ENCODE measurements at places on chromosomes 7 and 10. TPM values are rescaled to one million over a fixed set of nuclear protein-coding genes. Genes with fewer than 3 reads are reported as not detected.

GRCh38 chr10:91653219-91653870 lies 20.5 kb upstream of the PPP1R3C start:
- H3K36me3 ChIP-seq = no peaks in the 10 kb centered on the region
- H3K27ac ChIP-seq = no peak overlapping the region
- DNase-seq = no peak
- H3K27me3 ChIP-seq = no peaks in the 10 kb centered on the region

DNA sequence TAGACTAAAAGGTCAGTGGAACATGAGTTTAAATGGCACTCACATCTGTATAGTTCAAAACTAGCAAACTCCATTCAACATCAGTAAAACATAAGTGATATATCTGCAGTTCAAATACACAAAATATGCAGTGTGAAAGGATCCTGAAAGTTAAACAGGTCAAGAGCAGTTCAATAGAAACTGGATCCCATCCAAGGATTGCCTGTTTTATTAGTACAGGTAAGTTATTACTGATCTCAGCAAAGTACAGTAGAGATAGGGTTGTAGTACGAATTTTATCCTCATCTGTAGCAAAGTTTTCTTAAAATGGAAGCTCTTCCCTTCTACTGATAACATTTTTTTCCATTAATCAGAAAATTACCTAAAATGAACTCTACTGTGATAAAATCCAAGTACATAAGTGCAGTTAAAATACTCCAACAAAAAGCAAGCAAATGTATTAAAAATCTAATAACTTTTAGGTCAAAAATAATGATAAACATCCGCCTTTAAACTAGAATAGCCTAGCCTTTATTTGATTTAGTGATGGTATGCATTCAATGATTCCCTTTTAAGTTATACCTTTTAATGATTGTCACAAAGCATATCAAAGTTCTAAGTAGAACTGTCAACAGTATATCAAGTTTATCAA lies 2.2 kb downstream of the ZNF800 start:
- H3K27me3 ChIP-seq = no peaks in the 10 kb centered on the region
- DNase-seq = no peak
- H3K4me1 ChIP-seq = peaks cover 25% of the 10 kb centered on the region
- no peak overlapping the region for H3K27ac ChIP-seq
- no peak overlapping the region for H3K4me3 ChIP-seq
- H3K36me3 ChIP-seq = no peaks in the 10 kb centered on the region

GRCh38 chr10:35700487-35700882 lies 58.4 kb upstream of the FZD8 start:
- no peaks in the 10 kb centered on the region for H3K36me3 ChIP-seq
- H3K4me3 ChIP-seq = no peak overlapping the region
- peaks cover 10% of the 10 kb centered on the region for H3K4me1 ChIP-seq
- H3K27ac ChIP-seq = no peak overlapping the region
- no peak for DNase-seq

GRCh38 chr10:133373174-133374090 lies at the start of gene ECHS1:
Gene ECHS1, minus strand, starts transcription at chr10:133373354. Its CDS starts 21 bp downstream, at chr10:133373333.
- DNase-seq = peak; percentile 98
- peak within 1 kb of the TSS; percentile 90 for H3K4me3 ChIP-seq
- peaks cover 30% of the 10 kb centered on the region for H3K4me1 ChIP-seq
- H3K27ac ChIP-seq = peak within 1 kb of the TSS; percentile 90
- H3K36me3 ChIP-seq = peaks cover 5% of the 10 kb centered on the region
- H3K27me3 ChIP-seq = no peaks in the 10 kb centered on the region

GRCh38 chr10:122911889-122912484 lies 1.6 kb downstream of the FAM24A start:
- no peak overlapping the region for H3K27ac ChIP-seq
- no peak overlapping the region for H3K4me3 ChIP-seq
- peak; percentile 44 for DNase-seq
- no peaks in the 10 kb centered on the region for H3K36me3 ChIP-seq
- H3K27me3 ChIP-seq = no peaks in the 10 kb centered on the region

DNA sequence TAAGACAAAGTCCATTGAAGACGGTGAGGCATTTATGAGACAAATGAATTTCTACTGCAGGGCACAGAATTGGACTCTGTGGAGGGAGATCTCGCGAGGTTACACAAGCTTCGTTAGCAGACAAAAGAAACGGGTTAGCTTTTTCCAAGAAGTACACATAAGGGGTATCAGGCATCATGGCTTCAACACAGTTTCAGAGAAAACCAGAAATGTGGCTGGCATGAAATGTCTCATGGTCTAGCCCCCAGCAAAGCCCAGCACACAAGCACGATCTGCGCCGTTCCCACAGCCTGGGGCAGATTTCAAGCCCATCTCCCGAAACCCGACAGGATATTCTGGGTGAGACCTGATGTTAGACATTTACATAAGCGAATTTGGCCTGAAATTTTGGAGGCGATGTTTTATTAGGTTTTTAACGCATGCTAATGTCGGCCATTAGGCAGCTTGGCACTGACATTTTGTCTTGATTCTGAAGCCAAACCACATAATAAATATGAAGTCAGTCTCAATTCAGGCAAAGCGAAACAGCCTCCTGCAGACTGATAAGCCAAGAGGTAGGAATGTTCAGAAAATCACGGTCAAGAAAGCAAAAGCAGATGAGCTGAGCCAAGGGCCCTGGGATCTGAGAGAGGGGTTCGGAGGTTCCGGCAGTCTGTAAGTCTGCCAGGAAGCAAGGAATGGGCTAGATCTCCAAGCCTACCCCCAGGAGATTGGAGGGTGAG lies 240.5 kb downstream of the PRPF18 start:
- no peaks in the 10 kb centered on the region for H3K27me3 ChIP-seq
- H3K36me3 ChIP-seq = no peaks in the 10 kb centered on the region
- H3K27ac ChIP-seq = no peak overlapping the region
- no peak overlapping the region for H3K4me3 ChIP-seq
- H3K4me1 ChIP-seq = no peaks in the 10 kb centered on the region

DNA sequence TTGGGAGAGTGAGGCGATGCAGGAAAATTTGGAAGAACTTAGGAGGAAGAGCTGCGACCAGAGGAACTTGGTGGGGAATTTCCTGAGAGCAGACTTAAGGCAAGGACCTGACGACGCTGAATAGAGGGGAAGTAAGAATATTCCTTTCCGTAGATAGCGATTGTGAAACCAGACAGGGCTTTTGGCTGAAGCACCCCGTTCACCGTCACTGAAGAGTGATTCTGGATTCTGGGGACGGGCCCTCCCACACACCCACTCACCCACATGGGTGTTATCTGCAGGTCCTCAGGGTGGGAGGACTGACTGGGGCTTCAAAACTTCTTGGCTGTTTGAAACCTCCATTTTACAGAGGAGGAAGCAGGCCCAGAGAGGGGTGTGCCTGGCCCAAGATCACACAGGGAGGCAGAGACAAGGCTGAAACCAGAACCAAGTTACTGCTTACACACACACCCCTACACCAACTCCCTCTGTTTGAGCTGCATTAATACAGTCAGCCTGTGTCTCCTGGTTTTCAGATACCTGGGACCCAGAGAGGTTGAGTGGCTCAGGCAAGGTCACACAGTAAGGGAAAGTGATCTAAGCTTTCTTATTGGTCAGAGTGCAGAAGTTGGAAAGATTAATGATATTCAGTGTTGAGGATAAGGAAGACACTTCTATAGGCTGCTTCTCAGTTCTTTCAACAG lies 37.2 kb upstream of the CDH23 start:
- H3K27me3 ChIP-seq = no peaks in the 10 kb centered on the region
- H3K4me1 ChIP-seq = no peaks in the 10 kb centered on the region
- DNase-seq = peak; percentile 58
- H3K36me3 ChIP-seq = no peaks in the 10 kb centered on the region
- H3K4me3 ChIP-seq = no peak overlapping the region

DNA sequence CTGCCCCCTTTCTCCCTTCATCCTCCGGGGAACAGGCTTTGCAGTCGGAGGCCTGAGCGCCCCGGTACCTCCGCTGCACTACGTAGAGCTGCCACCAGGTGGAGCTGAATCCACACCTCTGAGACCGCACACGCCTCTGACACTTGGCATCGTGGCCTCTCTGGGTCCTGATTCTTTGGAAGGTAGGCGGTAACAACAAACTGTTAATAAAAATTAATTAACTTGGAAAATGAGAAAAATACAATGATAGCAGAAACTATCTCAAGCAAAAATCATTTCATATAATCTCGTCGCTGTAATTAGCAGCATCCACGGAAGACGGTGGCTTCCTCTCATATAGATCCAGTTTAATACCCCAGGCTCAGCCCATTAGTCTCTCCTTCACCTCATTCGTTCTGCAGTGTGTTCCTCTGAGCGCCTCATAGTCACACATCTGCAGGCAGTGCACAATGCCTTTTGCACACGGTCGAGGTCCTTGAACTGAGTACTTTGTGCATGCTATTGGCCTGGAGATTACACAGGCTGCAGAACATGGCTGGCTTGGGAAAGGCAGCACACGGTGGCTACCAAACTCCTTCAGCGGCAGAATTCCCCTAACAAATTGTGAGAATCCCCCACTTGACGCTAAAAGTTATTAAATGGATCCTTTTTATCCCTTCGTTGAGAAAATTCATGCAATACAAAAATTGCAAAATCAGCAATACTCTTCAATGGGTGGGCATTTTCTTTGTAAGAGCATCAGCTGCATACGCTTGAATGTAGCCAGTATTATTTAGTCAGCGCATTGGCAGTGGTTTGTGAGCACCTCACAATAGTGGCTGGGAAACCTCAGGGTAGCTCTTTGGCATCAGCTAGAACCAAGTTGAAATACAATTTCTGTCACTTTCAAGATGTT lies 18.7 kb downstream of the OR9A2 start:
- no peaks in the 10 kb centered on the region for H3K36me3 ChIP-seq
- no peak overlapping the region for H3K27ac ChIP-seq
- H3K27me3 ChIP-seq = no peaks in the 10 kb centered on the region
- peak; percentile 87 for DNase-seq
- H3K4me3 ChIP-seq = no peak overlapping the region

GRCh38 chr7:82729172-82730030 lies 285.8 kb upstream of the CACNA2D1 start:
- no peaks in the 10 kb centered on the region for H3K4me1 ChIP-seq
- no peak overlapping the region for H3K4me3 ChIP-seq
- no peak overlapping the region for H3K27ac ChIP-seq

GRCh38 chr7:2701832-2702593 lies 14.0 kb downstream of the AMZ1 start:
- no peaks in the 10 kb centered on the region for H3K4me1 ChIP-seq
- H3K27me3 ChIP-seq = no peaks in the 10 kb centered on the region
- no peak for DNase-seq

DNA sequence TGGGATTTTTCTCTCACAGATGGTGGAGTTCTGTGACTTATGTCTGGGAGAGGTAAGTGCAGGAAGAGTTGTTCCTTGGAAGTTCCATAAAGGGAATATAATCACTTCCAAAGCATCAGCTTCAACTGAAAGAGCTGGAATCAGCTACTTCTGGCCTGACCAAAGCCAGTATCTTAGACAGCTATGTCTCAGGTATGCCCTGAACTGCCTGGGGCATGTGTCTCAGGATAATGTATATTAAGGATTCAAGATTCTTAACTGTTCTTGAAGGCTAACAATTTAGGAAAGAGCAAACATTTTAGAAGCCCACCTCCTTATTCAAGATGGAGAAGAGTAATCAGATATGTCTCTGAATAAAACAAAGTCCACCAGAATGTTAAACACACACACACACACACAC lies 12.4 kb upstream of the NOBOX start:
- H3K4me1 ChIP-seq = no peaks in the 10 kb centered on the region
- H3K36me3 ChIP-seq = no peaks in the 10 kb centered on the region
- H3K27me3 ChIP-seq = no peaks in the 10 kb centered on the region
- no peak overlapping the region for H3K4me3 ChIP-seq
- no peak for DNase-seq

- DNase-seq = no peak
- H3K27me3 ChIP-seq = no peaks in the 10 kb centered on the region
- H3K4me3 ChIP-seq = no peak overlapping the region
- no peaks in the 10 kb centered on the region for H3K36me3 ChIP-seq
- H3K27ac ChIP-seq = no peak overlapping the region
Observed at GRCh38 chr10:123643315-123643714, 22.8 kb upstream of the GPR26 start.

GRCh38 chr7:135716677-135717238 lies 11.2 kb downstream of the SLC13A4 start:
- no peak overlapping the region for H3K4me3 ChIP-seq
- H3K36me3 ChIP-seq = no peaks in the 10 kb centered on the region
- H3K27ac ChIP-seq = no peak overlapping the region
- no peaks in the 10 kb centered on the region for H3K27me3 ChIP-seq

DNA sequence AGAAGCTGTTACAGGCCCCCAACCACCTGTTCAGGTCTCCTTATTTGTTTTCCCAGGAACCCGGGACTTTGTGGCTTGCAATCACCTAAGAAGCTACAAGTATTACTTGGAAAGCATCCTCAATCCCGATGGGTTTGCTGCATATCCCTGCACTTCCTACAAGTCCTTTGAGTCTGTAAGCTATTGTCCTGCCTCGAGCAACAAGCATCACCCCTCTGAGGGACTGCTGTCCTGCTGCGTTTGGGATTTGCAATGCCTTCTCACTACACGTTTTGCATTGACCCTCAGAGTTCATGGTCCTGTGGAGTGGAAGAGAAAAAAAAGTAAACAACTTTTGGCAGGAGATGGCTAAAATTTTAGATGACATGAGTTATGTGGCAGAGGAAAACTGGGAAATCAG lies 9.2 kb downstream of the PNLIPRP1 start:
- peak overlapping the region; percentile 37 for H3K27ac ChIP-seq
- no peak for DNase-seq
- H3K4me3 ChIP-seq = no peak overlapping the region
- H3K36me3 ChIP-seq = peaks cover 10% of the 10 kb centered on the region
- H3K4me1 ChIP-seq = peaks cover 61% of the 10 kb centered on the region

- H3K4me1 ChIP-seq = peaks cover 25% of the 10 kb centered on the region
- H3K36me3 ChIP-seq = no peaks in the 10 kb centered on the region
- H3K27ac ChIP-seq = no peak overlapping the region
- DNase-seq = no peak
- no peaks in the 10 kb centered on the region for H3K27me3 ChIP-seq
Observed at GRCh38 chr7:112069879-112070321, 136.3 kb downstream of the DOCK4 start.

DNA sequence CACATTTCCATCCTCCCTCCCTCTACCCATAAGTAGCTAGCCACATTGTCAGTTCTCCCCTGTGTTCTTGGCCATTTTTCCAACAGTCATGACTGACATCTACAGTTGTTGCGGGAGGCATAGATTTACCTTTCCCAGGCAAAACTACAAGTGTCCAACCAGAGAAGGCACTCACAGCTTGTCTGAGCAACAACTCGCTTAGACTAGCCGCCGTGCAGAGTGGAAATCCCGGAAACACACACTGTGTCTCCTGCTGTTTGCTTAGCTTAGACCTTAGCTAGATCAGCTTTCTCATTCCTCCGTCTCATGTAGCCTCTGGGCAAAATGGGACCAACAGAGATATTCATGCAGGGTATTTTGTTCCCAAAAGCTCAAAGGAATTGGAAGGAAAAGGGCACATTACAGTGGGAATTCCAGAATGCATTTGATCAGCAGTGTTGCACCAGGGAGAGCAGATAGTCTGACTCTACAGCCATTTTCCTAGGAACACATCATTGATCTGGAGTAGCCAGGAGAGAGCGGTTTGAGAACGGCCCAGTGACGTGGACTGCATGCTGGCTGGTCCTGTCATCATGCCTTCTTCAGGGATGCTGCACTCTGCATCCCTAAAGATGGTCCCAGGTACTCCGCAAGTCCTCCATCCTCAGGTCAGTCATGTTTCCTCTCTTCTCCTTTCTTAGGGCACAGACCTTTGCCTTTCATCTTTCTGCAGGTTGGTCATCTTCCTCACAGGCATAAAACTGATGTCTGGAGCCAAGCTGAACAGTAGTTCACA lies 89.4 kb downstream of the C10orf90 start:
- H3K36me3 ChIP-seq = no peaks in the 10 kb centered on the region
- H3K4me1 ChIP-seq = peaks cover 24% of the 10 kb centered on the region
- H3K27me3 ChIP-seq = no peaks in the 10 kb centered on the region
- DNase-seq = no peak

Gene EPDR1
- 24.7 TPM for total RNA-seq

Gene DNAJB9
- total RNA-seq = 26.0 TPM

Gene INHBA
- 0.52 TPM for total RNA-seq

Gene BTBD16
- not detected for total RNA-seq

Gene IFIT1B
- not detected for total RNA-seq

Gene GTF2IRD2
- 20.1 TPM for total RNA-seq

Gene NOBOX
- not detected for total RNA-seq

Gene PSMC2
- 27.0 TPM for total RNA-seq
